ENCODE measurements at places on chromosomes 1 and 21.

DNA sequence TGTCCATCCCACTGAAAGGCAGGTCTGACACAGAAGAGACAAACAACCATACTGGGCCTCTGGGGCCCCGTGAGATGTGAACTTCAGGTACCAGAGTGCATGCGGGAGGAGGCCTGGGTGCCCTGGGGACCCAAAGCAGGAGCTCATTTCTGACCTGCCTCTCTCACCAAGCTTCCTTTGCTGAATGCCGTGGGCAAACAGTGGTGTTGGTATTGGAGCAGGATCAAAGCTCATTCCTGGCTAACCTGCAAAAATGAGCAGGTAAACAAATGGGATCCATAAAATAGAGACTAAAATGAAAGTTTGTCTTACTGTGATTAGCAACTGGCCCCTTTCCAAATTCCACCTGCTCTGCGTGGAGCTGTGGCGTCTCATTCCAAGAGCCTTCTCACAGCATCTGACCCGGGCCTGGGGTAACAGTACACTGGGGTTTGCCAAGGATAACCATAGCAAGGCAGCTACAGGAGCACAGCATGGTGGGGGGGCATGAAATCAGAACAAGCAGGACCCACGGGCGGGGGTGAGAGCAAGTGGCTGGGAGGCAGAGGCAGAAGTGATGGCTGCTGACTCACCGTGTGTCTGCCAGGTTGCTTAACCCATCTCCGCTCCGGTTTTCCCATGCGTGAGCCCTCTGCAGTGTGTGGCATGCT, 103.6 kb downstream of the KIF26B start:
- no peak for DNase-seq

DNA sequence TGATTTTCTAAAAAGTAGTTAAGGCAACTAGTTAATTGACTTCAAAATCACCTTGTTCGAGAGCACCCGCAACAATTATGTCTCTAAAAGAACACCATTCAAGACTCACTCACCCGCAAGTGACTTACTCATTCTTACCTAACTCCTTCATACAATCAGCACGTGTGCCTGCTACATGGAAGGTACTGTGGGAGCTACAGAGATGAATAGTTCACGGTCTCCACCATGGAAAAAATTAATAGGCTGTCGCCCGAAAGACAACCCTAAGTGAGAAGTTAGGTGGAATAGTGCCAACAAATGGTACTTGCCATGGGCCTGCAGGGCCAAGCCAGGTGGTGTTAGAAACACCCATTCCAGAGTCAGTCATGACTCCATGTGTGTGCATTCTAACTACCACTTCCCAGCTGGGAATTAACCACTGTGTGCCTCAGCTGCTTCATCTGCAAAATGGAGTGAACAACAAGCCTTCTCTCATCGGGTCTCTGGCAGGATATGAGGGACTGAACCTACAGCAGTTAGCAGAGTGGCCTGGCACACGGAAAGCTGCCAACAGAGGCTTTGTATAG, 7.1 kb downstream of the SSBP3 start:
- no peak for DNase-seq

DNA sequence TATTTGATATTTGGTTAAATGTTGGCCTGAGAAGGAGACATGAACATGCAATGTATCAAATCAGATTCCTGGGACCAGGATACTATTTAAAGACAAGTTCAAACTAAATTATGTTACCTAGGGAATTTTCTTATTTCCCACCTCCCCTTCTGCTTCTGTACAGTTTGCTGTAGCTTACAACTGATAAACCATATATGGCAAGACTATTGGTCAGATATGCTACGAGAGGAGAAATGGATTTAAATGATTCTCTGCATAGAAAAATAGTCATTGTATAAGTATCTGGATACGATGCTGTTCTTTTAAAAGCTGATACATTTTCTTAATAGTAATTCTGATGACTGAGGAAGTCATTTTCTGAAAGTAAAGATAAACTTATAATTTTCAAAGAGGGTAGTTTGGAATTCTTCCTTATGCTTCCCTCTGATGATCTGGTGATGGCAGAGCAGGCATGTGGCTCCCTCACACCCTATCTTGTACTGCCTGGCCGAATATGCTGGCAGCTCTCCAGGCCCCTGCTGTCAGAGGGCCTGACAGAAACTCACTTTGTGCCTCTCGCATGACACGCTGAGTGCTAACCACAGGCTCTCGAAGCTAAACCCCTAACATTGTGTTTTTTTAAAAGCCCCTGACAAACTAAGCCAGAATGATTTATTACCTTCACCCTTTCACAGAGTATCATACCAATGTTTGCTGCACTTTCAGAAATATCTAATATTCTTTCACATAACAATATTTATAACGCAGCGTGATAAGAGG, 19.4 kb downstream of the RRP15 start:
- DNase-seq: peak; percentile 16

- DNase-seq: no peak
Observed at GRCh38 chr1:222653178-222653827, 35.4 kb downstream of the MIA3 start.

GRCh38 chr1:226994586-226995364, 54.7 kb downstream of the COQ8A start:
- DNase-seq: no peak

DNA sequence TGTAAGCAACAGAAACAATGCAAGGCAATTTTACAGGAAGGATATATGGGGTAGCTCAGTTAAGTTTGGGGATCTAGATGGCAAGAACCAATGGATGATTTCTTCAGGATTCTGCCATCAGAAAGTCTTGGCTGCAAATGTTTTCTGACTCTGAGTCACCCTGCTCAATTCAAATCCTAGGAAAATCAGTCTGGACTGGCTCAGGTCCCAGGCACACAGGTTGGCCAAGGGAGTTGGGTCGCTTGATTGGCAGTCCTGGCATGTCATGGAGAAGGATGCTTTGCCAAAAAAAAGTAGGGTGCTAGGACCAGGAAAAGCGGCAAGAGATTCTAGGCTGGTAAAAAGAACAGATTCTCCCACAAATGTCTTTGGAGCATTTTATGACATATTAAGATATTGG, 28.9 kb upstream of the S1PR1 start:
- no peak for DNase-seq

DNA sequence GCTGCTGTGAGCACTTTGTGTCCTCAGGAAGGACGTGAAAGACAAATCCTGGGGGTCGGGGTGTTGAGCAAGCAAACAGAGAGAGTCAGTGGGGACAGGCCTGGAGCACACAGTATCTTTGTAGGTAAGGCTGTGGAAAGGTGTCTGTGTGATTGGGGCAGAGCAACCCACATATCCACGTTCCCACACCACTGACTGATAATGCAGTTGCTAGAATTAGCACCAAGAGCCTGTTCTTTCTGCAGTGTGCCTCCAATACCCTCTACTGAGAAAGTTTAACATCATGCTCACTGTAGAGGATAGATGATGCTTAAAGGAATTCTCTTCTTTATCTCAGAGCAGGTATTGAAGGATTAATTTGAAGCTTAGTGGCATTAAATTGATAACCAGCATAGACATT, 161.1 kb downstream of the PIK3R3 start:
- DNase-seq: no peak

DNA sequence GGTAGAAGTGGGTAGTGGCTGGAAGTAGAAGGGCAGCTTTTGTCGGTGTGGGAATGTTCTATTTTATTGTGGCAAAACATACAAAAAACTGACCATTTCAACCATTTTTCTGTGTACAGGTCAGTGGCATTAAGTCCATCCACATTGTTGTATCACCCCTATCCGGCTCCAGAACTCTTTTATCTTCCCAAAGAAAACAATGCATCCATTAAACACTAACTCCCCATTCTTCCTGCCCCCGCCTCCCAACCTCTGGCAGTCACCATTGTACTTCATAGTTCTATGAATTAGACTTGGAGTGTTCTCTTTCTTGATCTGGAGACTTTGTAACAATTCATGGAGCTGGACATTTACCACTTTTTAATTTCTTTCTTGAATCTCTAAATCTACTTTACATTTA, 55.7 kb downstream of the DEGS1 start:
- no peak for DNase-seq

- peak; percentile 14 for DNase-seq
Observed at GRCh38 chr1:6111991-6112689, 66.5 kb downstream of the KCNAB2 start.

- DNase-seq: peak; percentile 81
Observed at GRCh38 chr1:118504221-118504644, 319.2 kb upstream of the SPAG17 start.

GRCh38 chr1:53087332-53088285, 25.6 kb downstream of the PODN start:
- DNase-seq: peak; percentile 66

GRCh38 chr1:14976256-14976655, 177.3 kb upstream of the TMEM51 start:
- no peak for DNase-seq

- DNase-seq: peak; percentile 77
Observed at GRCh38 chr1:203676455-203676854, 49.8 kb downstream of the ATP2B4 start.

- DNase-seq: no peak
Observed at GRCh38 chr1:176638713-176639526, 175.9 kb downstream of the PAPPA2 start.

GRCh38 chr1:78540048-78540447, 49.3 kb downstream of the PTGFR start:
- no peak for DNase-seq

- no peak for DNase-seq
Observed at GRCh38 chr1:52239708-52240001, 97.8 kb downstream of the ZFYVE9 start.

- no peak for DNase-seq
Observed at GRCh38 chr21:34857122-34857713, 188.4 kb downstream of the CLIC6 start.

DNA sequence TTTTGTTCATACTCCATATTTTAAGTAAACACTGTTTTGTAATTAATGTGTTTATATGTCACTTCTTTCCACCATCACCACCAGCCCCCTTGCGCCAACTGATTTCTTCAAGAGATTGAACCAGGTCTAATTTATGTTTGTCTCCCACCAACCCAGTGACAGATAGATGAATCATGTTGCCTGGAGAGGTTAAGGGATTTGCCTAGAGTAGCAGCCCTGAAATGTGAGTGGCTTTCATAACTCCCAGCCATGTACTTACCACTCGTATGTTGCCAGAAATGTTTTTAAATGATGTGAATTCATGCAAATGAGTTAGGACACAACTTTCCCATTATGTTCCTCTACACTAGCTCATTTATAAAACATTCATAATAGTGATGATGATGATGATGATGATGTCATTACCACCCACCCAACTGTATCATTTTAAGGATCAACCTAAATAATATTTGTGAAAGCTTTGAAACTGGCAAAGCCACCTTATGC, 86.9 kb downstream of the LRRC8D start:
- DNase-seq: peak; percentile 21

- no peak for DNase-seq
Observed at GRCh38 chr1:200982071-200982945, 41.2 kb downstream of the KIF21B start.

DNA sequence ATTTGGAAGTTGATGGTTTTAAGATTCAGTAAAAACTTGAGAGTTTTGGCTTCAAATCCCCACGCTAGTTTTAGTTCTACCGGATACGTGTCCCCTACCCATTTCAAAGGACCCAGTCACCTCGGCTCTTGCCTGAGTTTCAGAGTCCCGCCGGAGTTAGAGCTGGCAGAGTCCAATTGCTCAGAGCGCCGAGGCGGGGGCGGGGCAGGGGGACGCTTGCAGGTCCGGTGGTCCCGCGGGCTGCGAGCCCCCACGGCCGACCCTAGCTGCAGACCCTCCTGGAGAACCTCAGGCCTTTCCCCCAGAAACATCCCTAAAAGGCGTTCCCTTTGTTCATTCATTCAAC, 765 bp upstream of the VPS45 start:
- peak; percentile 85 for DNase-seq

GRCh38 chr1:58885998-58886397, 102.2 kb upstream of the JUN start:
- DNase-seq: no peak

GRCh38 chr1:70314706-70315304, 39.7 kb downstream of the ANKRD13C start:
- DNase-seq: peak; percentile 28

DNA sequence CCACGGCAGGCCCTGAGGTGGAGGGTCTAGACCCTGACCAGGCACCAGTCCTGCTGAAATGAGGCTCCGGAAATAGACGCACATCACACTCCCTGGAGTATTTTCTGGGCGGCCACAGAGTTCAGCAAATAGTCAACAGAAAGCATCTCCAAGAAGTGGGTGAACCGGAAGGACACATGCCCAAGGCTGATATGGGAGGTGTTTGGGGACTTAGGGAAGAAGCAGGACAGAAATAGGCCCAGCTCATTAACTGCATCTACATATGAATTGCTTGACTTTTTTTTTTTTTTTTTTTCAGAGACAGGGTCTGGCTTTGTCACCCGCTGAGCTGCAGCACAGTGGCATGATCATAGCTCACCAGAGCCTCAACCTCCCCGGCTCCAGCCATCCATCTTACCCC, 36.5 kb upstream of the GPR157 start:
- DNase-seq: peak; percentile 48

GRCh38 chr1:182391028-182391361, 595 bp downstream of the GLUL start:
- DNase-seq: no peak
